ENCODE measurements at places on chromosomes 3 and 15.

GRCh38 chr15:42143356-42143755 lies 13.1 kb downstream of the PLA2G4F start:
- DNase-seq: no peak

- no peak for DNase-seq
Measured at GRCh38 chr3:30638685-30639412, 32.4 kb downstream of the TGFBR2 start.

- no peak for DNase-seq
Measured at GRCh38 chr3:105593315-105593714, 226.6 kb downstream of the ALCAM start.

DNA sequence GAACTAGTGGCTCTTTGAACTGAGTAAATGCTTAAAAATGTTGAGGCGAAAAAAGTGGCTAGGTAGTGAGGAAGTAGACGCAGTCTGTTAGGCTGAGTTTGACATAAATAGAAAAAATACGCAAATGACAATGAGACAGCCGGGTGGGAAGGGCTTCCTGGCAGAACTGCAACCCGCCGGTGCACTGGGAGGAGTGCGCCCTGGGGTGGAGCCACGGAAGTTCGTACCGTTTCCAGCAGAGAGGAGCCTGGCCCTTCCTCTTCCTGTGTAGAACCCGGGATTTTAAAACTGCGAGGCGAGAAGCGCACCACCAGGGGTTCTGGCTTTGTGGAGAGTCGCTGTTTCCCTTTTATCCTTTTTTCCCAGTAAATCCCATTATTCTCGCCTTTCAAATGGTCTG lies 602.6 kb downstream of the PYDC2 start:
- no peak for DNase-seq

GRCh38 chr15:39095218-39095879 lies 485.5 kb upstream of the THBS1 start:
- DNase-seq: no peak

GRCh38 chr15:58694641-58695398 lies 54.7 kb downstream of the ADAM10 start:
- no peak for DNase-seq

GRCh38 chr15:80633221-80633620 lies 61.9 kb upstream of the ABHD17C start:
- no peak for DNase-seq

All from stimulated activated CD4-positive, alpha-beta T cell treated with anti-CD3 and anti-CD28 coated beads, Interleukin-1b, Interleukin-23, amount 100 ng/mL, for 1 hour (primary cell).